ENCODE measurements at places on chromosomes 12 and 14.

- DNase-seq = no peak
These were observed 398 bp upstream of the MSRB3 start for GRCh38 chr12:65277994-65278575.

DNA sequence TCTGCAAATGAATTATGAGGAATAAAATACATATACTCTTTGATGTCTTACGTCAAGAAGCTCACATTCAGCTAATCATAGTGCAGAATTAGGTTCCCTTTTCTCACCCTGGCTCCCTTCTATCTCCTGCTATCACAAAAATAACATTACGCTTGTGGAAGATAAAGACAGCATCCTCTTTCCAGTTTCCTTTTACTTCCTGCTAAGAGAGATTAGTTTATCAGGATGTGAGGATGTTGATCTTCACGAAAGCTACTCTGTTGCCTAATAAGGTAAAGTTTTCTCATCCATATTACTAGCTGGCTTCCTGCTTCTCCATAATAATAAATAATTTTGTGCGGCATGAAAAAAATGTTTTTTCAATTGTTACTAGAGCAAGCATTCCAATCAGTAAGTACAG, 217.7 kb upstream of the DCN start:
- DNase-seq = no peak

DNA sequence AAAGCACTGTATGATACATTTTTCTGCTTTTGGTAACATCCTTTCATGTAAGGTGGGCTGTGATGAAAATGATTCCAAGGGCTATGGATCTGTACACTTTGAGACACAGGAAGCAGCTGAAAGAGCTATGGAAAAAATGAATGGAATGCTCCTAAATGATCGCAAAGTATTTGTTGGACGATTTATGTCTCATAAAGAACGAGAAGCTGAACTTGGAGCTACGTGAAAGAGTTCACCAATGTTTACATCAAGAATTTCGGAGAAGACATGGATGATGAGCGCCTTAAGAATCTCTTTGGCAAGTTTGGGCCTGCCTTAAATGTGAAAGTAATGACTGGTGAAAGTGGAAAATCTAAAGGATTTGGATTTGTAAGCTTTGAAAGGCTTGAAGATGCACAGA, 22.1 kb upstream of the SRGAP1 start:
- DNase-seq = no peak

GRCh38 chr12:59736786-59737185, 141.0 kb downstream of the SLC16A7 start:
- DNase-seq = no peak

GRCh38 chr12:50828886-50829285, 13.8 kb upstream of the TMPRSS12 start:
- no peak for DNase-seq

All from activated naive CD4-positive, alpha-beta T cell (primary cell).